ENCODE measurements at places on chromosomes 5 and 9.

GRCh38 chr5:173714551-173715428 is 98.3 kb upstream of the BOD1 start:
- DNase-seq: no peak

DNA sequence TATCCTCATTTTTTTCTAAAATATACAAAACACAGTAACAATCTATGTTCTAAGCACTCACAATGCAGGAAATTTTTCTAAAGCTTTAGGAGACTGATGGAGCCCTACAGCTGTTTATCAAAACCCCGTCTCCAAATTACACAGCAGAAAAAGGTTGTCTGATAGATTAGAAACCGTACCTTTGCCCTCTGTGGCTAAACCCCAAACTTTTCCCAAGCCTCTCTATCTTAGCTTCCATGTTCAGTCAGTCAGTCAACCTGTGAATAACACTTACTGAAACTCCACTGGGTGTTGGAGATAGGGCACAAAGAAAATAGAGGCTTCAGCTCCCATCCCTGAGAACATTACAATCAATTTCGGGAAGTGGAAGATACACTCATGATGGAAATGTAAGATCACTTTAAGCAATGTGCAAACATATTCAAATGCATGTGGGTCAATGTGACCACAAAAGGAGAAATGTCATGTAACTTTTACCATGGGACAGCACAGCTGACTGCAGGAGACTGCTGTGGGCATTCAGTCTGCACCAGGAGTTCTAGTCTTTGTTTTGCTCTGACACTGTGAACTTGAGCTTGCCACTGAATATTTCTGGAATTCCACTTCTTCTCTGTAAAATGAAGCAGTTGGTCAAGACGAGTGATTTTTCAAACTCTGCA is 279.5 kb upstream of the PIK3R1 start:
- no peak for DNase-seq

DNA sequence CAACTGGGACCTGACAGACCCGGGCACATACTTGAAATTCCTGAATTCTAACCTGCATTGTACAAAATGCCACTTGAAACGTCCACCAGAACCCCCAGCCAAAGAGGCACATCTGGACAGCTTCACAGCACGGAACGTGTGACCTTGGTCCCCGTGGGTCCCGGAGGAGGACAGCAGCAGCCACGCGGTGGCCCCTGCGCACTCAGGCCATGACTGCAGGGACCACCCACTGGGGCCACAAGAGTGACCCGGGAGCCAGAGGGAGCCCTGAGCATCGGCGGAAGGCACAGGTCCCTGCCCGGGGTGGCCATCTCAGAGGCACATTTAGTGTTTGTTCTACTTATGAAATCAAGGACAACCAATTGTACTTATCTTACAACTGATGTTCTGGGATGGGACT is 2.1 kb upstream of the SNAPC4 start:
- DNase-seq: no peak

GRCh38 chr9:109164042-109164441 is 3.0 kb downstream of the FRRS1L start:
- no peak for DNase-seq

DNA sequence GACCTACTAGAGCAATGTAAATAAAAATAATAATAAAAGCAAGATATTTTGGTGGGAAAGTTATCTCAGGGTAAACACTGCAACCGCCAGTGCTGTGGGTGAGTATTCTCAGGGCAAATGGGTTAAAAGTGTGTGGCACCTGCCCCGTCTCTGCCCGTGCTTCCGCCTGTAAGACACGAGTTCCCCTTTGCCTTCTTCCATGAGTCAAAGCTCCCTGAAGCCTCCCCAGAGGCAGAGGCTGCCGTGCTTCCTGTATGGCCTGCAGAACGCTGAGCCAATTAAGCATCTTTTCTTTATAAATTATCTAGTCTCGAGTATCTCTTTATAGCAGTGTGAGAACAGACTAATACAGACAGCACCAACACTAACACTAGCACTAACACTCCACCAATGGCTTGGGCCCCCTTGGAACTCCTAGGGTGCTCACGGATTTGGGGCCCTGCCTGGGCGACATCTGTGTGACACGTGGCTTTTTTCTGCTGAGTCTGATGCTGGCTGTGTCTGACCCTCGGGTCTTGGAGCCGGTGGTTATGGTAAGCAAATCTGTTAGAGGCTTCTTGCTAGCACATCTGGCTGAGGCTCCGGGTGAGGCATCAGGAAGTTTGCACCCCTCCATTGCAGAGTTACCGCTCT is 10.6 kb downstream of the PLEKHG4B start:
- no peak for DNase-seq

- no peak for DNase-seq
These were observed 5.0 kb downstream of the SRD5A1 start for GRCh38 chr5:6638236-6638635.

DNA sequence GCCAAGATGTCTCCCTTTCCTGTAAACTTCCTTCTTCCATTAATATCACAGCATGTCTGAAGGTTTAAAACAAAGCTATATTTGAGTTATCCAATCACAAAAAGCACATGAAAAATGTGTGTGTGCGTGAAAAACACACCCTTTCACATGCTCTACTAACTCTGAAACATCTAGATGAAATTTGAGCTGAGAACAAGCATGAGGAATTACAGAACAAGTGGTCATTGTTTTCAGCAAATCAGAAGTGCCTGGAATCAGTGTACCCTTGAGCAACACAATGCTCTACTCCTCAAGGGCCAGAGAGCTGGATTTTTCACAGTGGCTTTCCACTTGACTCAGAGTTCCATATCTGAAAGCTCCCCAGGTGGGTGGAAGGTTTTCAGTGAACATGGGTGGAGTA is 255.9 kb downstream of the PSAT1 start:
- DNase-seq: no peak

- no peak for DNase-seq
These were observed 58.9 kb upstream of the MIER3 start for GRCh38 chr5:57010786-57011185.

DNA sequence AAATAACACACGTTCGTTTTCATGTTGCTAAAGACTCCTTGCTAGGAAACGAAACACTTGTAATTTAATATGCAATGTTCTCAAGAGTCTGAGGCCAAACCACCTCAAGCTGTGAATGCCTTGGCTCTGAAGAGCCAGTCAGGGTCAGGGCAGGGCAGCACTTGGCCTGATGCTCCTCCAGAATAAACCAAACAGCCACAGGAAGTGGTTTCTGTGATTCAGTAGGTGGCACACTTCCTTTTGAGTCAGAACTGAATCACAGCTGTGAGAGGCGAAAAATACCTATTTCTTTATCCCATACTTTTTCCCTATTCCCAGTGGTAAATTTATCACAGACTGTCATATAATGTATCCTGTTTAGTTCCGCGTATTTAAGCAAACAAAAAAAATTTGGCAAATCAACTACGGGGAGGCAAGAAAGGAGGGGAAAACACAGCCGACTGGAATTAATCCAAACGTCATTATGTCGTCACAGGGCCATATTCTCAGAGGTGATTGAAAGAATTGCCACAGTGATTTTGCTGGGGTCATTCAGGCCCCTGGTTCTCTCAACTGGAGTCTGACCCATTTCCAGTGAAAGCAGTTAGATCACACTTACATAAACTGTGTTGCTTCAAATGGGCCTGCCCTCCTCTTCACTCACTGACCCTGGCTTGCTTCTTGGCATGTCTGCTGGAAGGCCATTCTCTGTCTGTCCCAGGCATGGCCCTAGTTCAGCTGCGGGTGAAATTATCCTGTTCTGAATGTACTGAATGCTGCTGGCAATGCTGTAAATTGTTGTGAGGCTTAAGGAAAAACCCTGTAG is 71.2 kb downstream of the ARRDC3 start:
- peak; percentile 75 for DNase-seq

- peak; percentile 80 for DNase-seq
These were observed 30.1 kb downstream of the PTPA start for GRCh38 chr9:129141066-129142041.

- DNase-seq: no peak
These were observed 49.9 kb upstream of the IL13 start for GRCh38 chr5:132608107-132608506.

DNA sequence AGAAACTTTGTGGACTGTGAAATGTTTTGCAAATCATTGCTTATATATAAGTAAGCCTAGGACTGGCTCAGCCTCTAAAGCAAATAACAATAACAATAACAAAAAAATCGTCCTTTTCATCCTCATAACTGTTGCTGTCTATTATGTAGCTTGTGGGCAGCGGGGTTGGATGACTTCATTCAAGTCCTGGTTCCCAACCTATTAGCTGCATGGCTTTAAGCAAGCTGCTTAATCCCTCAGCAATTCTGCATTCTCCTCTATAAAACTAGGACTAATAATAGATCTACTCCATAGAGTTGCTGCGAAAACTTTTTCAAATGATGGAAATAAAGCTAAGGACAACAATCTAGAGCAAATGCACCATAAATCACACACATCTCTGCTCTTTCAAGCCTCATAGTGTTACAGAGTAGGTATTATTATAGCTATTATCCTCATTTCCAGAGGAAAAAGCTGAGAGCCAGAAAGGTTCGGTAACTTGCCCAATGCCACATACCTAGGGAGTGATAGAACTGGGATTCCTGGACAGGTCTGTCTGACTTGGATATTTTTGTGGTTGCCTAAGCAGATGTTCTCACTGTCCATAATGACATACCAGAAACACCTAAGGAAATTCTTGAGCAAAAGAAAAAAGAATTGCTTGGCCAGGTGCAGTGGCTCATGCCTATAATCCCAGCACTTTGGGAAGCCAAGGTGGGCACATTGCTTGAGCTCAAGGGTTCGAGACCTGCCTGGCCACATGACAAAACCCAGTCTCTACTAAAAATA is 98.8 kb upstream of the ADRA1B start:
- no peak for DNase-seq

- DNase-seq: peak; percentile 45
These were observed 20.0 kb downstream of the PITX1 start for GRCh38 chr5:135013947-135014570.

DNA sequence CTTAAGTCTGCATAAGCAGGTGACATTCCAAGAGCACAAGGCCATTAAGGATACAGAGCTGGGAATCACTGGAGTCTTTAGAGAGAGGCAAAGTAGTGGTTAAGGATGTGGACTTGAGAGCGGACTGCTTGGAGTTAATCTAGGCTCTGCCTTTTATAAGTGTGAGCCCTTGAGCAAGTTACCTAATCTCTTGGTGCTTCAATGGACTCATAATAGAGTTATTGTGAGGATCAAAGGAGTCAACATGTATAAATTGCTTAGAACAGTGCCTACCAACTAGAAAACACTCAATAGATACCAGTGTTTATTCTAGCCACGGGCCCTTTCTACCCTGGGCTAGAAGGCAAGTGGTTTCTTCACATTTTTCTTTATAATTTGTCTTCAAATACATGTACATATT is 819.4 kb downstream of the NR2F1-AS1 start:
- DNase-seq: peak; percentile 4

GRCh38 chr9:124447297-124447661 is 3.0 kb upstream of the ADGRD2 start:
- DNase-seq: no peak

- DNase-seq: no peak
These were observed 156.7 kb downstream of the FSTL4 start for GRCh38 chr5:133455676-133456075.

DNA sequence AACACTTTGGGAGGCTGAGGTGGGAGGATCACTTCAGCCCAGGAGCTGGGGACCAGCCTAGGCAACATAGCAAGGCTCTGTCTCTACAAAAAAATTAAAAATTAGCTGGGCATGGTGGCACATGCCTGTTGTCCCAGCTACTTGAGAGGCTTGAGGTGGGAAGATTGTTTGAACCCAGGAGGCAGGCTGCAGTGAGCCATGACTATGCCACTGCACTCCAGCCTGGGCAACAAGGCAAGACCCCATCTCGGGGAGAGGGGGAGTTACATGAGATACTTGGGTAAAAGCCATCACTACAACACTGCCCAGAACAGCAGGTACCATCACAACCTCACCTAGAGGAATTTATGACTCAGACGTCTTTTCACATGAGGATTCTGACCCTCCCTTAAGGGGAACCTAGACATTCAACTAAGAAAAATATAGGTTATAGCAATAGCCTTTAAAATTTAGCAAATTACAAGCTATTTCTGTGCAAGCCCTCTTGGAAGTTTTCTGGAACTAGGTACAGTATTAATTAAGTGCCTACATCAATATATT is 143.5 kb downstream of the NFIB start:
- no peak for DNase-seq

GRCh38 chr5:113382731-113383130 is 52.1 kb downstream of the TSSK1B start:
- DNase-seq: no peak

- DNase-seq: no peak
These were observed 43.7 kb downstream of the LURAP1L start for GRCh38 chr9:12818431-12819000.

DNA sequence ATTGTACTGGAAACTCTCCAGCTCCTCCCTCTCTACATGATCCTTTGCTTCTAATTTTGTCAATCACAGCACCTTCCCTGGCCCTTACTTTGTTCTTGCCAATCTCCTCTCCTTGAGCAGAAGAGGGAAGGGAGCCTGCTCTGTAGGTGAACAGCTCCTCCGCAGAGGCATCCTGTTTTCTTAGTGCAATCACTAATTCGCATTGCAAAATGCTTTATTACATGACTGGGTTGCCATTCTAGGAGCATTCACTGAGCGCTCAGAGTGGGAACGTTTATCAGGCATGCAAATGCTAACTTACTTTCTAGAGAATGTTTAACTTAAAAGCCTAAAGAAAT is 416 bp upstream of the SNX18 start:
- DNase-seq: no peak

DNA sequence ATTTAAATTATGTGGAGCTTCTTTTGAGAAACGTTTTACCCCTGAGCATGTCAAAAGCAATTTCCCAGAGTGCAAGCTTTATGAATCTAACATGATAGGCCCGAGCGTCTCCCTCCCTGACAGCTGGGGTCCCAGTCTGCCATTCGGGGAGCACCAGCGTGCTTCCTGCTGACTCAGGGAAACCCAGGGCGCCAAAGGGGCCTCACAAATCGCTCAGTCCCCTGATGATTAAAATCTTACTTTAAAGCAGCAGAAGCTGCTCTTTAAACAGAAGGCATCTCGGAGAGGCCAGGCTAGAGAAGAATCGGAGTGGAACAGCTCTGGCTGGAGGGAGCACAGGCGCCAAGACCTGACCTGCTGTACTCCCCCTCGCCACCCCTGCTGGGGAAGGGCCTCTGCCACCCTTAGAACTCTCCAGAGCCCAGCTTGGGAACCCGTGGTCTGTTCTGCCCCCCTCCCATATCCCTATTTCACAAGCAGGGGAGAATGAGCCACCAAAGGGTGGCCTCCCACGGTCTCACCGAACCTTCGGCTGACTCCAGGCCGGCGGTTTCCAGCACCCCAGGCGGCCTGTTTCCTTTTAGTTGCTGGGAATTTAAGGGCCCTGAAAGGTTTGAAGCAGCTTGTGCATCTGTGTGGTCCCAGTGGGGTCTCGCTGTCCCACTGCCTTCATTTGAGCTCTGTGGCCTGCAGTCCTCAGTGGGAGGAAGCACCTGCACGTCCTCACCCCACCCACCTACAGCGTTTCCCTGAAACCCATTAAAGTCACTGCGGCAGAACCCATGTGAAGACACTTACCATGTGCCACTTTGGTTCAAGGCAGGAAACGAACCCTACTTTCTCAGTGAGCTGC is 147.6 kb downstream of the COL23A1 start:
- DNase-seq: no peak

All from right lung (tissue), 10 donors.